Activated CD8-positive, alpha-beta T cell treated with anti-CD3 and anti-CD28 coated beads for 36 hours (primary cell): ENCODE measurements at places on chromosomes 6 and 20. TPM values are rescaled to one million over a fixed set of nuclear protein-coding genes. Genes with fewer than 3 reads are reported as not detected.

- DNase-seq = no peak
Observed at GRCh38 chr6:23111984-23112383, 542.6 kb downstream of the HDGFL1 start.

DNA sequence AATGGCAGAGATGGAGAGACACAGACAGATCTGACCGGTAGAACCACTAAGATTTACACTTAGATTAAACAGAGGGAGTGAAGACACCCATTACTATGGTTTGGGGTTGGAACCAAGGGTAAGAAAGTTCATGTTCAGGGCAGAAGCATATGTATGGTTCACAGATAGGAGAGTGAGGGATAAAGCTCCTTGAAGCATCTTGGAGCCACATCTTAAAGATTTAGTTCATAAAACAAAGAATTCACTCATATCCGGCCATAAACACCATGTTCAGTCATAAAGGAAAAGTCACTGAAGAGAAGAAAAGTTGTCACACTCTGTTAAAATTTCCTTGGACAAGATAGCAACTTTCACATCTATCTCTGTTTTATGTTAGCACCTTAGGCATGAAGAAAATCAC is 18.0 kb downstream of the STX7 start:
- no peak for DNase-seq

DNA sequence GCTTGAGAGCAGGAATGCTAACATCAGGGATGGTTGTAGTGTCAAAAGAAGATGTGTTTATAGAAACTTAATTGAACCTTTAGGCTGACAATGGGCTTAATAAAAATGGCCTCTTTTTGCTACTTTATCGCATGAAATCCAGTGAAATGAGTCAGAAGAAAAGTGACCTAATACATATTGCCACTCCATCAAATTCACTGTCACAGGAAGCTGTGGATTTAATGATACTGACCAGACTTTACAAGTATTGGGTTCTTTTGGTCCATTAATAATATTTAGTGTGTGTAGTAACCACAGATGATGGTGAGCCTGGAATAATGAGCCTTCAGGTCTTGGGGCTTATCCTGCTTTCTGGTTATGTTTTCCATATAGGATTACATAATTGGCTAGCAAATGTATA is 231.8 kb upstream of the GMDS start:
- DNase-seq = no peak

DNA sequence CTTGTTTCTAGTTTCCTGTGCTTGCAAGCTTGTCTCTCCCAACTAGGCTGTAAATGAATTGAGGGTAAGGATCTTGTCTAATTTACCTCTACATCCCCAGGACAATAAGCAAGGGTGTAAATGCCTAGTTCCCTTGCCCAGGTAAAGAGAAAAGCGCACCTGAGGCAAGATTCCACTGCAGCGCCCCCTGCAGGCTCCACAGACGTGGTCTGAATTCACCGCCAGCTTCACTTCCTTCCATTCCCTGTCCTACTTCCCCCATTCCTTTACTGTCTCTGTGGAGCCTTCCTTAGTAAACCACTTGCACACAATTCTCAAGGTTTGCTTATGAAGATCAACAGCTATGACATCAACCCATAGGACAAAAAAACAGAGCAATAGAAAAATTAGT is 42.3 kb downstream of the ANKEF1 start:
- DNase-seq = peak; percentile 4

- peak; percentile 38 for DNase-seq
Observed at GRCh38 chr20:20593447-20594170, 118.8 kb downstream of the RALGAPA2 start.

DNA sequence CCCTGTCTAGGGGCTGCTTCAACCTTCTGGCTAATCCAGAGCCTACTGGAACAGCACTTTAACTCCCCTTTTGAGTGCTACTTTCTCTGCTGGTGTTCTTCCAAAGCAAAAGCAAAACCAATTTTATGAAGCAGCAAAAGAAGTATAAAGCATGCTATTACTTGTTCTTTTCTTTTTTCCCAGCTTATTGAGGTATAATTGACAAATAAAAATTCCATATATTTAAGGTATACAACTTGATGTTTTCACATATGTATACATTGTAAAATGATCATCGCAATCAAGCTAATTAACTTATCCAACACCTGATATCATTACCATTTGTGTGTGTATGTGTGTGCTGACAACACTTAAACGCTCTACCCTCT is 14.9 kb downstream of the ID4 start:
- no peak for DNase-seq

GRCh38 chr6:117008618-117009017 is 131.6 kb downstream of the RFX6 start:
- no peak for DNase-seq

GRCh38 chr6:93962566-93962965 is 543.2 kb upstream of the EPHA7 start:
- no peak for DNase-seq

GRCh38 chr6:71476872-71477271 is 188.3 kb downstream of the OGFRL1 start:
- DNase-seq = no peak

DNA sequence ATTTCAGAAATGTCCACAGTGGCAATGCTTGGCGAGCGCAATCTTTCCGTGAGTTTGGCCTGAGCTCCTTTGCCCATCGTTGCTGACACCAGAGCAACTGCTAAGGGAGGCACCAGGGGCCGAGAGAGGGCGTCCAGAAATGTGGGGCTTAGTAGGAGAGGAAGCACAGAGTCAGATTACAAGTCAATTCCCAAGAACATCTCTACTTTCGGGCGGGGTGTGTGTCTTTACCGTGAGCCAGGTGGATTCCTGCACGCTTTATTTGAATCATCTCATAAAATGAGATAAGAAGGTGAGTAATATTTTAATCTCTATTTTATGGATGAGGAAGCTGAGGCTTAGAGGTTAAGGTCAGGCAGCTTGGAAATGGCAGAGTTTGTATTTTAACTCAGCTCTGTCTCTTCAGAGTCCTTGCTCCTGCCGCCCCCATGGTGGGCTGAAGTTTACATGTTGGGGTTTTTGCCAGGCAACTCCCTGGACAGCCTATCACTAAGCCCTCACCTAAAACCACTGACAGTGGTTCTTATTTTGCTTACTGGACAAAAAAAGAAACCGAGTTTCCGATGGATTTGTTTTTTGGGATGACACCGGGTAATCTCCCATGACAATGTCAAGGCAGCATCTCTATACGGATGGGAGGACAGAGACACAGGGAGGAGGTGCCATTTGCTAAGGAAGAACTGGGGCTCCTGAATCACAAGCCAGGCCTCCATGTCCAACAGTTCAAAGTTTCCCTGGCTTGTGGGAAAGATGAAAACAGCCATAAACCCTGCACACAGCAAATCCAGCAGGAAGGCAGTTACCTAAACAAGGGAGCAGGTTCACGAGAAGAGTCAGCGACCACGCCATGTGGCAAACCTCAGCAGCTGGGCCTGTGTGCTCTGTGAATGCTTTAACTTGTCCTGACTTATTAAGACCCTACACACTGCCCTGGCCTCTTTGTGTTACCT is 112.6 kb upstream of the SLC24A3 start:
- no peak for DNase-seq

GRCh38 chr20:37598100-37598543 is 70.4 kb upstream of the BLCAP start:
- DNase-seq = no peak

DNA sequence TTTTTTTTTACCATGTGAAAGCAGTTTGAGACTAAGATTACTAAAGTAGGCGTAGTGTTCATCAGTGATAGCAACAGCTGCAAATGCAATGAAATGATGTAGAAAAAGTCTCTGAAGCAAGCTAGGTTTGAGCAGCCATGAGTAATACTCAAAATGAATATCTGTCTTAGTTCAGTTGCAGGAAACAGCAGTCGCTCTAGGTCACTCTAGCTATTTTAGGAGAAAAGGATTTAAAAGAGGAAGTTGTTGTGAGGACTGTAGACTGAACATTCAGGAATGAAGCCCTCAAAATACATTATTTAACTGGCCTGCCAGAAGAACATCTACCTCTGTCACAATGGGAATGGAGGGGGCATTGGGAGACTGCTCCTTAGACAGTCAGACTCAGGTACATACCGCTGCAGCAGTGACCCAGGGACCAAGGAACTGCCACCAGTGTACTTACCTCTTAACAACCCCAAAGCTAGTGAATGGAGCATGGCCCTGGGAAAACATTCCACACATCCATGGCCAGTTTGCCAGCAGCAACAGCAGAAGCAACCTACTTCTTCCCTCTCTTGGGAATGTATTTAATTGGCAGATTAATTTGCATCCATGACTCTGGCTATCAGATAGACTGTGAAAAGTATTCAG is 243.0 kb upstream of the KHDRBS2 start:
- DNase-seq = no peak

DNA sequence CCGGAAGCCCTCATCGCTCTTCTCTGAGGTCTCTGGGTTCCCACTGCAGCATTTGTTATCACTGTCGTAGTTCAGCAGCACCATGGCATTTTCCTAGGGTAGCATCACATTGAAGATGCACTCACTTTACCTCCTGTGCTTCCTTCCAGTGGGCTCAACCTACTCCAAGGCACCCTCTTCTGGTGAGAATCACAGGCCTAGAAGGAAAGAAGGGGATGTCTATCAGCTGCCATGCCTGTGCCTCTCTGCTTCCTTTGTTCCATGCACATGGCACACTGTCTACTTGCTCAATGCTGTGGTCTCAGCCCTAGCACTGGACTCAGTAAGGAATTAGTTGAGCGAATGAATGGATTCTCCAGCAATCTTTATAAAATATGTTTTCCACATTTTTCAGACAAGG is 22.6 kb downstream of the CST4 start:
- DNase-seq = no peak

- no peak for DNase-seq
Observed at GRCh38 chr6:126372626-126373025, 32.7 kb downstream of the CENPW start.

- DNase-seq = no peak
Observed at GRCh38 chr6:107331409-107332386, 127.7 kb downstream of the PDSS2 start.

GRCh38 chr6:120230008-120230407 is 880.4 kb upstream of the MAN1A1 start:
- DNase-seq = no peak

GRCh38 chr6:99495466-99495865 is 19.8 kb downstream of the USP45 start:
- no peak for DNase-seq

DNA sequence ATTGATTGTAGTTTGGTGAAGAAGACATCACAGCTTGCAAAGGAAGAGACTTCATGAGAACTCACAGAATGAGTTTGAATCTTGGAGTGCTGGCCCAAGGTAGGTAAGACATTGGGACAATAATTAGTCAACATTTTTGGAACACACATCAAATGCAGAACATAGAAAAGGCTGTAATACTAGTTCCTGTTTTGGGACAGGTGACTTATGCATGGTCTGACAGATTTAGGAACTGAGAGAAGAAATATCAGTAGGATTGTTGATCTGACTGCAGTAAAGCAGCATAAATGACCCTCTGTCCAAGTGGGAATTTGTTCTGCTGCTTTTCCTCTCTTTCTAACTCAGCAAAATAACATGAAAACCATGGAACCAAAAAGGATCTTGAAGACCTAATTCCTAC is 102.3 kb upstream of the MAP3K7 start:
- DNase-seq = no peak

DNA sequence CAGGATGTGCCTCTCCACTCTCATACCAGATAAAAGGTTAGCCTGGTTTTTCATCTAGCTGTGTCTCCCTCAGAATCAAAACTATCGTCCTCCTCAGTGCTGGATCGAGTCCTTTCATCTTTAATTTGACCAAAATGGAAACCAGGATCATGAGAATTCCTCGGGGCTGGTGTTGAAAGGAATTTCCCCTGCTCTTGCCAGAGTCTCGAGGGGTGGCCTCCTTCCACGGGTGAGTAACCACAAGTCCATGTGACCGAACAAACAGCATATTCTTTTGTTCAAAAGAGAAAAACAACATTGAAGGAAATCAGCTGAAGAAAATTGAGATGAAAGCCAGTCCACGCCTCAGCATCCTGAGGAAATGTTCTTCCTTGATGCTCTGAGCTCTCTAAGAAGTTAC is 165.9 kb upstream of the CDYL start:
- no peak for DNase-seq

DNA sequence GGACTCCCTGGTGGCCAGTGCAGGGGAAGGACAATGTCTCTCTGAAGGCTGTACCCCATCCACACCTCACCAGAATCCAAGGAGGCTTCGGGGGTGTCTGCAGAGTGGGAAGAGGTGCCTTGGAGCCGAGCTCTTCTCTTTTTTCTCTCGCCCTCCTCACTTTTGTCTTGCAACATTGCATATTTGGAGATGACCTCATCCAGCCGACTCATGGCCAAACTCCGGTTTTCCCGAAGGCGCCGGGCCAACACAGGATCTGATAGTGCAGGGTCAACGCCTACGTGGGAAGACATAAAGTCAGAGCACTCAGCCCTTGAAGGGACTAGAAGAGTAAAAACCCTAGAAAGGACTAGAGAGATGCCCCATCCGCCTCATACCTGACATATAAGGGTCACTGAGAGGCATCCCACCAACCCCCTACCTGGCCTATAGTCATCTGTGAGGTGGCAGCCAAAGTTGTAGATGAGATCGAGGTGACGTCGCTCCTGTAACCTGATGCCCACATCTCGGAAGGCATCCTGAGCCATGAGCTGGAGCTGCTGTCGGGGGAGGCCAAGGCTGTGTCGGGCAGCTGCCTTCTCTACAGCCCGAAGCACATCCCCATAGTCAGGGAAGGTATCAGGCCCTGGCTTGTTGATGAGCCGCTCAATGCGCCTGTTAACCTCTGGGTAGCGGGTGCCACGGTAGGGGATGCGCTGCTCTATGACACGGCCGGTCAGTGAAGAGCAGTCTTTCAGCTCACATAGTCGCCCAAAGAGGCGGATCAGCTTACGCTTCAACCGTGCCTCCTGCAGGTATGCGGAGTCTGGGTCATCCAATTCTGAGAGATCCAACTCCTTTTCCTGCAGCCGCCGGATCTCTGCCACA is 3.0 kb upstream of the ZBTB22 start:
- no peak for DNase-seq

DNA sequence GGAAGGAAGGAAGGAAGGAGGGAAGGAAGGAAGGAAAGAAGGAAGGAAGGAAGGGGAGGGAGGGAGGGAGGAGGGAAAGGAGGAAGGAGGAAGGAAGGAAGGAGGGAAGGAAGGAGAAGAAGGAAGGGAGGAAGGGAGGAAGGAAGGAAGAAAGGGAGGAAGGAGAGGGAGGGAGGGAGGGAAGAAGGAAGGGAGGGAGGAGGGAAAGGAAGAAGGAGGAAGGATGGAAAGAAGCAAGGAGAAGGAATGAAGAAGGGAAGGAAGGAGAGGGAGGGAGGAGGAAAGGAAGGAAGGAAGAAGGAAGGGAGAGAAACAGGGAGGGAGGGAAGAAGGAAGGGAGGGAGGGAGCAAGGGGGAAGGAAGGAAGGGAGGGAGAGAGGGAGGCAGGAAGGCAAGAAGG is 204.9 kb downstream of the PHACTR1 start:
- DNase-seq = no peak

VPS52 gene
- 34.3 TPM for total RNA-seq

SLC22A16 gene
- not detected for total RNA-seq

FAM162B gene
- total RNA-seq = not detected

TCP11 gene
- not detected for total RNA-seq

FAM83B gene
- total RNA-seq = not detected

RNF144B gene
- total RNA-seq = 1.9 TPM

NKAIN2 gene
- not detected for total RNA-seq

MCCD1 gene
- total RNA-seq = not detected

HLA-DRB1 gene
- total RNA-seq = 21.8 TPM

GRM4 gene
- total RNA-seq = 0.14 TPM

NPBWR2 gene
- not detected for total RNA-seq

NFATC2 gene
- 38.3 TPM for total RNA-seq

LKAAEAR1 gene
- 0.43 TPM for total RNA-seq

SLC17A4 gene
- total RNA-seq = not detected

RIPPLY2 gene
- total RNA-seq = not detected

TOMM34 gene
- 62.4 TPM for total RNA-seq

SLC35D3 gene
- not detected for total RNA-seq

EFCAB8 gene
- total RNA-seq = 0.92 TPM
